ENCODE measurements at places on chromosomes 7 and 10. TPM values are rescaled to one million over a fixed set of nuclear protein-coding genes. Genes with fewer than 3 reads are reported as not detected.

The GPER1 gene
- total RNA-seq: 2.0 TPM

DNA sequence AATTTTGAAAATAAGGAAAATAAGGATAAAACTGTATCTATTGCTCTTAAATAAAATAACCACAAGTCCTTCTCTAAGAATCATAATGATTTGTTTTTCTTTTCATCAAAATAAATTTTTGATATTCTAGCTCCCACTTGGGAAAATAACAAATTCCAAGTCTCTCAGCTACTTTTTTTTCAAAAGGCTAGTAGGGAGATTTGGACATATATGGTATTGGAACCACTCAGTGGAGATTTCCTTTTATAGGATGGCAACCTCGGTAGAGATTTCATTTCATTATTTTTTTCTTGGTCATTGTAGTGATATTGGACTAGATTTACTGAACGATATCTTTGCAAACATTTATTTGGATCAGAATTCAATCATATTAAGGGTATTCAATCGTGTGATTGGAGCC, 69.5 kb upstream of the PRKG1 start:
- no peak for DNase-seq

DNA sequence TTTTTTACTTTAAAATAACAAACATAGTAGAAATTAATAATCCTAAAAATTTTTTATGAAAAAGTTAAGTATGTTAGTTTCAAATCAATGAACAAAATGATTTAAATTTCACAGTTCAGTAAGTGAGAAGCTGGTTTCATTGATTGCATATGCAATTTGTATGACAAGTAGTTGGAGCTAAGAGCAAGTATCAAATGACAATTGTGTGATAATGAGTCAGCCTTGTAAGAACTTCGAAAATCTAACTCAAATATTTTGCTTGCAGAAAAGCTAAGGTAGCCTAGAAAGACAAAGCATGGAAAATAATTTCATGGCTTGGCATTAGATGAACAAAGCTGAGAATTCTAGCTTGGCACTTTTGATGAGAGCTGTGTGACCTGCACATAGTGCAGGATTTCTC, 111.5 kb downstream of the HDAC9 start:
- DNase-seq: no peak

DNA sequence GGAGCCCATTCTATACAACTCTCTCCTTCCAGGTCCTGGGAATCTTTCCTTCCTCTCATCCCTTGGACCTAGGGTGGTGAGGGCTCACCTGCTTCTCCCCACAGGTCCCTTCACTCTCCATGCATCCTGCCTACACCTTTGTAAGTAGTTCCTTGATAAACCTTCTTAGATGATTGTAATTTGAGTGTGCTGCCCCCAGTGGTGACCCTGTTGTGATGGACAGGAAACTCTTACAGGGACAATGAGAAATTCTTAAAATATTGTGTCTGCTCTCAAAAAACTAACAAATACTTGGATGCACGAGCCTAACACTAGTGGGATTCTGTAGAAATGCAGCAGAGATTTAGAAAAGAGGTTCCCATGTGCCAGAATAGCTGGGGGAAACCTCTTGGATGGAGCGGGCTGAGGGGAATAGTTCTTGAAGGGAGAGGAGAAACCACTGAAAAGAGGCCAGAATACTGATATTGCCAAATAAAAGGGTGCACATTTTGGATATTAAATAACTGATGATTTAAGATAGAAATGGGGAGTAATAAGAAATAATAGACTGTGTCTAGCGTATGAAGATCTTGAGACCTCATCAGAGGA, 6.7 kb upstream of the PAXIP1 start:
- peak; percentile 40 for DNase-seq

GRCh38 chr10:118521415-118522117, 73.9 kb downstream of the PRLHR start:
- DNase-seq: no peak

DNA sequence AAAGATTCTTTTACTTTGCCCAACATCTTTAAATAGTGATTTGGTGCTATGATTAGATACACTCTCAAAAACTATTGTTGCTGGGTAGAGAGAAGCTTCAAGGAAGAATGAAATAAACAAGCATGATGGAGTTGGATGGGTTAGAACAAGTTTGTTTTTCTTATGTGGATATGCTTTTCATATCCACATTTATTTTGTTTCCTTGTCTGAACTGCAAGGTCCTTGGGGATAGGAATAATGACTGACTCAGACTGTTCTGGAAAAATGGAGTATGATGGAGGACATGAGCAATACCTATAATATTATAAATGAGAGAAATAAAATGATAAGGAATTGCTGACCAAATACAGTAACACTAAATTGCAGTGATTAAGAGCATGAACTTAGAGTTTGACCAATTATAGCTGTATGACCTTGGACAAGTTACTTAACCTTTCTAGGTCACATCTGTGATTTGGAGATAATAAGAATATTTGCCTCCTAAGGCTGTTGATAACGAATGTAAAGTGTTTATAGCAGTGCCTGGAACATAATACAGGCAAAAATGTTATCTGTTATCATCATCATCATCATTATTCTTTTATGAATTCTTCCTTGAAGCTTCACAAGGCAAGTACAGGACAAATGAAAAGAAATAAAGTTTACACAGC, 847.5 kb downstream of the LRMDA start:
- no peak for DNase-seq

GRCh38 chr10:130418731-130419130, 282.5 kb downstream of the GLRX3 start:
- DNase-seq: no peak

The GLRX3 gene
- total RNA-seq: 98.4 TPM

The RBP3 gene
- not detected for total RNA-seq

- DNase-seq: peak; percentile 53
Measured at GRCh38 chr7:88669913-88670312, 89.6 kb upstream of the ZNF804B start.

The SLC18A3 gene
- not detected for total RNA-seq

DNA sequence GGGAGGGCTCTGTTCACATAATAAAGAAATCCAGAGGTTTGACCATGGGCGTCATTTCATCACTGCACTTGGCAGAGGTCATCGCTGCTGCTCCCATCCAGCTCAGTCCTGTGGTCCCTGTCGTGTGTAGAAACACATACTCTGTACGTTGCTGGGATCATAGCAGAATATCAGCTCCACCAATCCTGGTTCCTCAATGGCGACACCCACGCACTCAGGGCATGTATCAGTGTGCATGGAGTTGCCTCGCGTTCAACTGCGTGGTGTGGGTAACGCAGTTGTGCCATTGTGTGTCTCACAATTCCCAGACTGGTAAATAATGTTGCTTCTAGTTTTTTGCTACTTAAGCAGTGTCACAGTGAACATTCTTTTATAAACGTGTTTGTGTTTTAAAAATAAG, 111.1 kb downstream of the LHPP start:
- DNase-seq: no peak

DNA sequence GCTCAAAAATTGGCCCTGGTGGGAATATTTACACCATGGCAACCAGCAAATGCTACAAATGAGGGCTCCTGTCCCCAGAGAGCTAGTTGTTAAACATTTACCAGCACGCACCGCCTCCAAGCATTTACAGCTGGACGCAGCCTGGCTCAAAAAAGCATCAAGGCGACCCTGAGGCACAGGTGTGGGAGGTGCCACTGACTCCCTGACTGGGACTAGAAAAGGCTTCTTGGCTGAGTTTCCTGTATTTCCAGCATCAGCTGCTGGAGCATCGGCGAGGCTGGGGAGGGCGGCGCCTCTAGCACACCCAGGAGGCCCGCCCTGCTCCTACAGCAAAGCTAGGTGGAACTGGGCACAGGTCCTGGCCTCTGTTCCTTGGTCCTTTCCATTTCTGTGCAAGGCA, 43.5 kb upstream of the ZRANB1 start:
- DNase-seq: no peak

GRCh38 chr7:85498031-85498430, 311.2 kb upstream of the SEMA3D start:
- no peak for DNase-seq

DNA sequence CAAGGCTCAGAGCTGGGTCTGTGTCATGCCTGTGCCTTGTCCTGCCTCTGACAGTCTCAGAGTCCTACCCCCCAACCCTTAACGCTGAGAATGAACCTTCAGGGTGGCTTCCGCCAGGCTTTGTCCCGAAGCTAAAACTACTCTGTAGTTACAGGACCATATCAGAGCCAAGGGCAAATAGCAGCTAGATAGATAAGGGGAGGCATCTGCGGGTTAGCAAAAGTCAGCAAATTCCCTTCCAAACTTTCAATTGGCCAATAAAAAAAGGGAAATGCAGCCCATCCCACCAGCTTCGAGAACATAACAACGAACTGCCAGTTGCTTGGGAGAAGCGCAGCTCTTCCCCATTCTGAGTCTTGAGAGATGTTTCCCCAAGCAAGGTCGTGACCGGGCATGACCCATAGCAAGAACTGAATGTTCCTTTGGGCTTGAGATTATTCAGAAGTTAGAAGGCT, 17.7 kb downstream of the CCL24 start:
- no peak for DNase-seq

The ABCB1 gene
- total RNA-seq: 4.6 TPM

DNA sequence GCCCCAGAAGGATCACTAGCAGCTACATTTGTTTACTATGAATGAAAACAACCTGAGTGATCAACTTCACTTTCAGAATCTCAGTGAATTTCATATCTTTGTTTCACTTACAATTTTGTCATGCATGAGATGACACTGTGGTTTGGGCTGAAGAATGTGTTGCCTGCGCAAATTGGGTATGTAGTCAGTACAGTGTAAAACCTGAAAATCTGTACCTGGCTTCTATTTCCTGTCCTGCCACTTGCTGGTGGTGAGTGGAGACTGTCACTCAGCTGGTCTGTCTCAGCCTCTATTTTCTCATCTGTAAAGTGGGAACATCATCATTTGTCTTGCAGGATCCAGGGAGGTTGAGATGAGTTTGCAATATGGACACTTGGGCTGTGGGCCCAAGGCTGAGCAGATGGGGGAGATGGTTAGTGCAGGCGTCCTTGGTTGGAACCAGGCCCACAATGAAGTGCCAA, 118.0 kb downstream of the WDFY4 start:
- no peak for DNase-seq

The MYO3A gene
- total RNA-seq: not detected

The CALHM1 gene
- not detected for total RNA-seq

The CHAT gene
- not detected for total RNA-seq

The EFCAB10 gene
- not detected for total RNA-seq

All from dermis blood vessel endothelial cell (primary cell).